ENCODE measurements at places on chromosomes 11 and 22.

GRCh38 chr11:85811624-85812023 lies 683 bp upstream of the SYTL2 start:
- no peak for DNase-seq

DNA sequence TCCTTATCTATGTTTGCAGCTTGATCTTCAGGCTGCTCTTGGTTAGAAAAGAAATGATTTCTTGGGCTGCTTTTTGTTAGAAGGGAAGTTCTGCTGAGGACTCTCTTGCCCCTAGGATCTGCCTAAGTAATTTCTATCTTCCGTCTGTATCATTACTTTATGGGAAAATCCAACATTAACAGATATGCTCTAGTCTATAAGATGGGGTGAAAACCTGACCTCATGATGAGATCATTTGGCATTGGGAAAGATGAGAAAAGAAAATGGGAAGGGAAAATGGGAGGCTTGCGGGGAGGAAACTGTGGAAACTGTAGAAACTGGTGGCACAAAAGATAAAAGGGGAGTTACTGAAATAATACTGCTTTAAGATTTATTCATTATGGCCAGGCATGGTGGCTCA lies 63.6 kb downstream of the FDX1 start:
- DNase-seq: no peak

DNA sequence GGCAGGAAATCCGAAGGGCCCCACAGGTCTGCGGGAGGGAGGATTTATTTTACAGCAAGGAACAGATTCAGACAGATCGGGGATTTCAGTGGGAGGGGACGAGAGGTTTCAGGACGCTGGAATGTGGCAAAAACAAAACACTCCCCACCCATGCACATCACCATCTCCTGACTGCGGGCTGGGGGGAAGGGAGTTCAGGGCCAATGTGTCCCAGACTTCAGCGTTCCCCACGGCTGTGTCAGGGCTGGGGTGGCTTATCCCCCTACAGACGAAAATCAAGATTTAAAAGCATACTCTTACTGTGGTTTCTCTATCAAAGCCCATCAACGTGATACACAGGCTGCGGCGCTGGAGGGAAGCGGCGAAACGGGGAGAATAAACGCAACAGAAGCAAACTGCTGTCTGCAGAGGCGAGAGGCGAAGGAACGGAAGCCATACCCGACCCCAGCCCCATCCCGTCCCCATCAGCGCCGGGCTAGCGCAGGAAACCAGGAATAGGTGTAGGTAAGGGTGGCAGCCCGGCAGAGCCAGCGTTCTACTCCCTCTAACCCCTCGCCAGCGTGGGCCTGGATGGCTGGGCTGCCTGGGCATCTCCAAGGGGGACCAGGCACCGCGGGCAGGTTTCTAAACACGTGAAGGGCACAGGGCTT lies 2.7 kb downstream of the TENM4 start:
- peak; percentile 45 for DNase-seq

DNA sequence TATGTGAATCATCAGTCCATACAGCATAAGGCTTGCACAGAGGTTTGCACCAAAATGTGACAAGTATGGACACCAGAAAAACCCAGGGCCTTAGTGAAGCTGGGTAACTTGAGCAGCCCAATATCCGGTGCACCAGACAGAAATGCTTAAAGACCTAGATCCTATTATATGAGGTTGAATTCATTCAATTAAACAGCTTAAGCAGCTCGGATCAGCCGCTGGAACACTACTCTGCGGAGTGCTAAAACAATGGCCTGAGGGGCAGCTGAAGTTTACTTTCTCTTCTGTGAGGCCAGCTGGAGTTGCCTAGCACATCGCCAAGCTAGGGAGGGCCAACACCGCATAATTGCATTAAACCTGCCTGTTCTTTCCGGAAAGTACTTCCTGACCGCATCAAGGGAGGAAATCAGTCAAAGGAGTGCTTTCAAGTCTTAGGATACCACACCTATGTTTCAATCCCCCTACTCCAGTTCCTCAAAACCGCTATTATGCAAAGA lies 17.0 kb upstream of the FAM181B start:
- no peak for DNase-seq

GRCh38 chr11:125211191-125211947 lies 46.8 kb downstream of the PKNOX2 start:
- DNase-seq: no peak

DNA sequence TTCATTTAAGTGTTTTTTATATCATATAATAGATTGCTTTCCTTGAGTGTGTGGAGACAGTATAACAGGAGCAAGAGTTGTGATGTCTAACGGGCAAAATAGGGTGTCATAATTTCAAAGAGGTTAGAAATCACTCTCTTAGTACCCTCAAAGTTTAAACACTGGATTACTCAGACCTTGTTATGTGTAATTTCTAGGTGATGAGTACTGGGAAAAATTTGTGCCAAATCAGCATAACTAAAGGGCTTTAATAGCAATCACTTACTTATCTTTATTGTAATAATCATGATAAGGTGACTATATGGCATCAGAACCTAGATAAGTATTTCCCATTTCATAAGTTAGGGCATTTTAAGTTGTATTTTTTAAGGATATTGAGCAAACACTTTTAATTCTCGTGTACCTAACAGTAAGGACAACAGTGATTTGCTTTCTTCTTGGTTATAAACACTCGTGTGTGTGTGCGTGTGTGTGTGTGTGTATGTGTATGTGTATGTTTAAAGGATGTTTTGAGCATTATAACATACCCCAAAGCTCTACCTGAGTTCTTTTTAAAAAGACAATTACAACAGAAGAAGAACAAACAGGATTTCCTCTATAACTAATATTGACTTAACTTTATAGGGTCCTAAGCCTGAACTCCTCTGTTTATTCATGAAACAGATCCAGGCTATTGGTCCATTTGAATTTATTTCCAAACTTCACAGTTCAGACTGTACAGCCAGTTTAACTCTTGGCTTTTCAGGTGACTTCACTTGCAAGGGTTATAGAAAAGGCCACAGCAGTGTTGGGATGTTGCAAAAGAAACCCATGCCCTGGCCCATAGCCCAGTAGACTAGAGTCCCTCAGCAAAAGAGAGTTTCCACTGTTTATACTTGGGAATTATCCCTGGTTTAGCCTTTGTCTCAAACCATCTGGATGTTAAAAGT lies 23.7 kb upstream of the PDE3B start:
- DNase-seq: no peak

GRCh38 chr22:20405931-20406685 lies 12.2 kb downstream of the ZNF74 start:
- DNase-seq: no peak

DNA sequence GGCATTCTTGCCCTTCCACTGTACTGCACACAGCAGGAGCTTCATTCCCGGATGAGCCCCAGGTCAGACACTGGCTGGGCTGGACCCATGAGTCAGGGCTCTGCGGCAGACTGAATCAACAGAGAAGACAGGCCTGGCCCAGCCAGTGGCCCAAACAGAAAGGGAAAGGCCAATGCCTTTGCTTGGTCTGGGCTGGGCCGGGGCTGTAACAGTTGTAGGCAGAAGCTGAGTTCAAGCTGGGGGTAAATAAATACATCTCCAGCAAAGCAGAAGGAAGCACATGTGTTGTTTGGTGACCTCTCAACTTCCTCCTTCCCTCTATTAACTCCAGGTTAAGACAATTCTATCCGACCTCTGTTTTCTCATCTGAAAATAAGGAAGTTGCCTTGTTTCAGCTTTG lies 1.8 kb upstream of the SMIM35 start:
- no peak for DNase-seq

- DNase-seq: no peak
These were observed 32.3 kb downstream of the ACO2 start for GRCh38 chr22:41501209-41501608.
